ENCODE measurements at places on chromosomes 1 and 21.

GRCh38 chr1:200046115-200046514, 18.6 kb downstream of the NR5A2 start:
- no peak for DNase-seq

DNA sequence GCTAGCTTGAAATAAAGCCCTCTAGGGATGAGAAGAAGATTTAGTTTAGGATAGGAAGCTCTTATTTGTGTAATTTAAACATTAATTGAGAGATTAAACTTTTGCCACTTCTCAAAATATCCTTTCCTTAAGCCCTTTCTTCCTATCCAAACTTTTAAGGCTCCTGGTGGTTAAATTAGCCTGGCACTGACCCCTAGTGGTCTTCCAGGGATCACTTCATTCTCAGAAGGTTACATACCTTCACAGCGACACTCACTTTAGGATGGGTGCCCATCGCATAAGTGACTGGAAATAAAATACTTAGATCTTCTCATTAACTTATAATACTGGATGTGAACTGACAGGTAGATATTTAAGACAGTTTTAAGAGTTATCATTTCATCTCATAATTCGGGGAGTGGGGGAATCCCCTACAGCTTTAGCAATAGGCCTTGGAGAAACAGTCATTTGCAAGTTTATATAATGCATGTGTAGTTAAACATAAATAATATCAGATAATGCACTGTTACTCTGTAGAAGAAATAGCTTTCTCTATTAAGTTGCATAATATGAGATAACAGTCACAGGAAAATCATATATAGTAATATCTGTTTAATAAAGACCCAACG, 7.4 kb downstream of the LHX9 start:
- no peak for DNase-seq

DNA sequence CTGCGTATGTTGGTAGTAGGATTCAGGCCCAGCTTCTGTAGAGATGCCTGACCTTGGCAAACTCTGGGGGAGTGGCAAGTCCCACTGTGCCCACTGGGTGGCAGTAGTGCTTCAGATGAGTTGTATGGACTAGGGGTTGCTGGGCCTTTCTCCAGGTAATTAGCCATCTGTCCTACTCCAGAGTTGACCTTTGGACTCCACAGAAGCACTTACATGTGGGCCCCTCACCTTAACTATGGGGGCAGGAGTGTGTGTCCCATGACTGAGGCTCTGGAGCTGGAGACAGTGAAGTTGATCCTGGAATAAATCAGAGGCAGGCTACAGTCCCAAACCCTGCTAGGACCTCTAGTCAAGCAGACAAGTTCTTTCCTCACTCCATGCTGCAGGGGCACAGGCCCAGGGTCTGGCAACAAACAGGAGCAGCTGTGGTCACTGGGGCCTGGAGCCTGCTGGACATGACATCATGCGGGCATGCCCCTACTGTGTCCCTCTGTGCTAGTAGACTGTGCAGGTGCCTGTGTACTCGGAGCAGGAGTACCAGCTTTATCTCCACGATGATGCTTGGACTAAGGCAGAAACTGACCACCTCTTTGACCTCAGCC, 4.6 kb downstream of the DMAP1 start:
- DNase-seq, result peak; percentile 66

DNA sequence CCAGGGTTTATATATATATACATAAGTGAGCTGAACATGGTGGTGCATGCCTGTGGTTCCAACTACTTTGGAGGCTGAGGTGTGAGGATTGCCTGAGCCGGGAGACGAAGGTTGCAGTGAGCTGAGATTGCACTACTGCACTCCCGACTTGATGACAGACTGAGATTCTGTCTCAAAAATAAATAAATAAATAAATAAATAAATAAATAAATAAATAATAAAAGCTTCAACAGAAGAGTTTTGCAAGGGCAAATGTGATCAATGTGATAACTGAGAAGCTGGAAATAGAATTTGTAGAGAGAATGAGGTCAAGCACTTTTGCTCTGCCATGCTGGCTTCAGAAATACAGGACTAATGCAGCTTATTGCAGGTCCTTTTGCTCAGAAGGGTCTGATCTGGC, 855.8 kb upstream of the PRMT6 start:
- DNase-seq, result no peak

GRCh38 chr1:37449936-37450335, 24.4 kb upstream of the ZC3H12A start:
- no peak for DNase-seq

- no peak for DNase-seq
Measured at GRCh38 chr1:87821335-87821697, 492.6 kb downstream of the LMO4 start.

DNA sequence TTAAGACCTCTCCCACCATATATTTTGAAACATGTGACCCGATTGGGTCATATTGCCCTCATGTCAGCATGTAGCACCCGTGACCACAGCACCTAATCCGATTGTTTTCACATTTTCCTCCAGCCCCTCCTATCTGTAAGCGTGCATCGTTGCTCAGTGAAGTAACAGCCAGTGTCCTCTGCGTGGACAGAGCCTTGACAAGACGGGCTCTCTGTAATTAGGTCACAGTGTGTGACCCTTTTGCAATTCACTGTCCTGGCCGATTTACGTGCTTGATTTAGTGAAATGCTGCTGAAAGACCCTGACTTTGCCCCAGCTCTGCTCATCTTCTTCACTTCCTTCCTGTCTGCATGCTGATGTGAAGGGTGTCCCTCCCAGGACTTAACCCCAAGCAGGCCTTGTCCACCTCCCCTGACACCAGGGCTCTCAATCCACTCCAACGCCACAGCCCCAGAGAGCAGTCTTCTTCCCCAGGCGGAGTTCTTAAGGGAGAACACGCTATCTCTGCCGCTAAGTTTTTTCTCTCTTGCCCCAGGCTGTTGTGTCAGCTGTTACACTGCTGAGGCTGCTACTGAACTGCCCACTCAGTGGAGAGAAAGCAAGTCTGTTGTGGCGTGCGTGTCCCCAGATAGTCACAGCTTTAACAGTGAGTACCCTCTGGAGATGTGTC, 19.4 kb downstream of the URB2 start:
- no peak for DNase-seq

Data from brain microvascular endothelial cell (primary cell).